ENCODE measurements at places on chromosomes 2 and 18. TPM values are rescaled to one million over a fixed set of nuclear protein-coding genes. Genes with fewer than 3 reads are reported as not detected.

LBX2 gene
- total RNA-seq = 1.3 TPM

SLC5A7 gene
- not detected for total RNA-seq

C2orf66 gene
- total RNA-seq = not detected

IL36G gene
- not detected for total RNA-seq

MOCOS gene
- total RNA-seq = 6.4 TPM

TANK gene
- 27.6 TPM for total RNA-seq

SALL3 gene
- not detected for total RNA-seq

CHRNG gene
- not detected for total RNA-seq

PFN4 gene
- total RNA-seq = 0.17 TPM

GALNT3 gene
- total RNA-seq = 0.84 TPM
